CD4-positive, CD25-positive, alpha-beta regulatory T cell (primary cell): ENCODE measurements at places on chromosomes 11 and 22. TPM values are rescaled to one million over a fixed set of nuclear protein-coding genes. Genes with fewer than 3 reads are reported as not detected.

Gene ZNF215
- total RNA-seq = 0.15 TPM

Gene C1QTNF5
- total RNA-seq = not detected

Gene KDM4E
- total RNA-seq = not detected

Gene ART5
- not detected for total RNA-seq

Gene PHETA2
- 1.8 TPM for total RNA-seq

Gene PACSIN3
- total RNA-seq = not detected
